ENCODE measurements at places on chromosomes 2 and 18.

- DNase-seq: no peak
These were observed 43.9 kb upstream of the B3GNT2 start for GRCh38 chr2:62152000-62152399.

- no peak for DNase-seq
These were observed 18.7 kb downstream of the CABLES1 start for GRCh38 chr18:23154030-23154429.

DNA sequence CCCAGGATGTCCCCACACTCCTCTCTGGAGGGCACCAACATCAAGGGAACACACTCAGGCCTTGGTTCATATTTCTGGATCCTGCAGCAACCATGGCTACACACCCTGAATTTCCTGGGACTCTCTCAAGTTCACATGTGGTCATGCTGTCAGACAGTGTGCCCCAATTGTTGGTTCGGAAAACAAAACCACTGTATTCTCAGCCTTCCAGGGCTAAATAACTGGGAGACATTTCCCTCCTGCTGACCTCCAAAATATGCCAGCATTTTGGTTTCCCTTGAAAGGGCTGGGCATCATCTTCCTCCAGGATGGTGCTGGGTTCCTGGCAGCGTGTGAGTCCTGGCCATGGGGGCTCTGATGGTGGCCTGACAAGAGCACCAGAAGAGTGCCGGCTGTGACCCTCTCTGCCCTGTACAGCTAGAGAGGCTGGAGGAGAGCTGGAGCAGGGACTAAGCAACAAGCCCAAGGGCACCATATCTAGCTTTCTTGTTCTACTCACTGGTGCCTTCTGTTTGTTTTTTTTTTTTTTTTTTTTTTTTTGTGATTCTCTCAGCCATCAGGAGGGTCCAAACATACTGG lies 37.5 kb upstream of the WIPF1 start:
- no peak for DNase-seq

DNA sequence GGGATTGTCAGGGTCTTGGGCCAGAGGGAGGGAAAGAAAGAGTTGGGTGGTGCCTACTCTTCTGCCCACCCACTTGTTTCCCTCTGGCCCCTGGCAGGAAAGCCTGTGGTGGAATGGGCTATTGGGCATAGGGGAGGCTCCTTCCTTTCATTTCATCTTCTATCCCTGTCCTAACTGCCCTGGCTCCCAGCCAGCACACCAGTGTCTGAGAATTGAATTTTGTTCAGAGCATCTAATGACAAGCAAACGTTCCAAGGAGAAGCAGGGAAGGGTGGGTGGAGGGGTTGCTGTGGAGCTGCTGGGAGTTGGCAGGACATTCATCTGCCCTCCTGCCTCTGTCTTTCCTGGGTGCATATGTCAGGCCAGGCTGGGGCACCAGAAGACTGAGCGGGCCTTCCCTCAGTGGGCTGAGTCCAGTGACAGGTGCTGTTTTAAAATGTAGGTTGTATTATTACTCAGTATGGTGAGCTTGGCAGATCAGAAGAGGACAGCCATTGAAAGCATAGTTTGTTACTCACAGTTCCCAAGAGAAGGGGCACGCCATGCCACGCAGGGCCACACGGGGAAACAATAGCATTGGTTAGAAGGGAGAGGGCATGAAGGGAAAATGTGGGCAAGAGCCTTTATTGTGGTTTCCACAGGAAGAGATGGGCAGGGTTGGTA lies 171.9 kb downstream of the ACOXL start:
- no peak for DNase-seq

- DNase-seq: no peak
These were observed 6.1 kb downstream of the FAM124B start for GRCh38 chr2:224395620-224396390.

DNA sequence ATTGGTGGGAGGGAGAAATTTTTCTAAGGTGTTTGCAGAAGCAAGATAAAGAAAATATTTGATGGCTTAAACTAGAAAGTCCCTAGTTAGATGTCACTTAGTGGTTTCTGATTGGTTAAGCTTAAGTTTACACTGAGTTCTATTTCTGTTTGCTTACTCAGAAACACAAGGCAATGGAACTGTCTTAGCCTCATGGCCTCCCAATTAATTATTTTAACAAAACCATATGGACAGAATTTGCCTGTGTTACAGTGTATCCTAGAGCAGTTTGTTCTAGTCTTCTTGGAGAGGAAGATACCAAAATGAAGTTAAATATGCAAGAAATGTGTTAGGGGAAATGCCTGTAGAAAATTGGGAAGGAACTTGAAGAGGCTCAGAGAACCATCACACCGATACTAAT lies 4.6 kb upstream of the IMPACT start:
- DNase-seq: no peak

- DNase-seq: no peak
These were observed 374.2 kb downstream of the TDRD15 start for GRCh38 chr2:21498016-21498415.

Data from AG09319 (cell line).